ENCODE measurements at places on chromosomes 4 and X. TPM values are rescaled to one million over a fixed set of nuclear protein-coding genes. Genes with fewer than 3 reads are reported as not detected.
A peak's percentile ranks its signal among the peaks of the same experiment; 100 is the strongest.

ZNF157 gene
- 0.18 TPM for total RNA-seq

SMIM31 gene
- total RNA-seq = not detected

GAGE1 gene
- total RNA-seq = not detected

LRIT3 gene
- not detected for total RNA-seq

FREM3 gene
- not detected for total RNA-seq

SLC7A11 gene
- total RNA-seq = 0.59 TPM

EVC gene
- total RNA-seq = 54.1 TPM

ERCC6L gene
- total RNA-seq = 0.42 TPM

DNA sequence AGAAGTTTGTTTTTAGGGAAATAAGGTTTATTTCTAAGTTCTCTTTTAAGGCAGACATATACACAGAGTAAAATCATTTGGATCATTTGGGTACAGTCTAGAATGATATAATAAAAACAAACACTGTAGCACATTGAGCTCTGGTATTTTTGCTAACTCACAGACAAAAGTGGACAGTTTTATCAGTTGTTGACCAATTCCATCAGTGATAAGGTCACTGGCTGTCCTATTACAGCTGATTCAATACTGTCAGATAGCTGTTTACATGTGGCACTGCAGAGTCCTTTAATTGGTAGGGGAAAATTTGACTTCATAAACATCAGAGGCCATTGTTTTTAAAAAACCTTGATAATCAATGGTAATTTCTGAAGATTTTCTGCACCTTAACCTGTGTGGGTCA, 3.5 kb downstream of the IBSP start:
- DNase-seq = no peak

DNA sequence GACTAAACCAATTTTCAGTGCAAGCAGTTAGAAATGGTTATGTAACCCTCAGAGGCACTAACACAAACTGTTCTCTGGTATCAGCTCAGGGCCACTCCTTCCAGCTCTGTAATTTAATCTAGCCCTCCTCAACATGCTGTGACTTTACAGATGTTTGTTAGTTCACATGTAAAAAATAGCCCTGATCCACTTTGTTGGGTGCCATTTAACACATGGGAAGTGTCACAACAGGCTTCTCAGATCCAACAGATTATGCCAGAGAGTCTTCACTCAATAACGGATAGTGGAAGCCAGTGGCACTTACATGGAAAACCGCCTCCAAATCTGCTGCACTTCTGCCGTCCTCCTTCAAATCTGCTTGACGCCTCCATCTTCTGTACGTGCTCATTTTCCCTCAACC, 51.6 kb downstream of the ATP8A1 start:
- DNase-seq = no peak

GRCh38 chr4:136357556-136357955, 1174.7 kb downstream of the PCDH18 start:
- DNase-seq = no peak

DNA sequence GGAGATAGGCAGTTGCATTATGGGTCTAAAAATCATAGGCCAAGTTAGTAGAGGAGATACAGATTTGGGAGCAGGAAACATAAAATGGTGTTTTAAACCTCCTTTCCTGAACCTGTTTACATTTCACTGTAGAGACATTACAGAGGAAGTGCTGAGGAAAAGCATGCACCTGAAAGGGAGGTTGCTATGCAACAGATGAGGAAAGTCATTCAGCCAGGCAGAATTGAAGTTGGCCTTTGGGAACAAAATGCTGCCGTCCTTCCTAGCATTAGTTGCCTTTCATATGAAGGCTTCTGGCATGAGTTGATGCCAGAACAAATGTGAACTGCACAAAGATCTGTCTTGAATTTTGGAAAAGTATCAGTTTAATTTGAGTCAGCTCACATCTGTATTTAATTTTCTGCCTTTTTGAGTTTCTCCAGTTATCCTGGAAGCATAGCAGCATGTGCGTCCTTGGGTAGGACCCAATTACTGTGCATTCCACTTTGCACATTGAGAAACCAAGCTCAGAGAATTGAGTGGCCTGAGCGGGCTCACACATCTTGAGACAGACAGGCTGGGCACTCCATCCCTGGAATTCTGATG, 38.2 kb downstream of the MAGED1 start:
- DNase-seq = no peak

DNA sequence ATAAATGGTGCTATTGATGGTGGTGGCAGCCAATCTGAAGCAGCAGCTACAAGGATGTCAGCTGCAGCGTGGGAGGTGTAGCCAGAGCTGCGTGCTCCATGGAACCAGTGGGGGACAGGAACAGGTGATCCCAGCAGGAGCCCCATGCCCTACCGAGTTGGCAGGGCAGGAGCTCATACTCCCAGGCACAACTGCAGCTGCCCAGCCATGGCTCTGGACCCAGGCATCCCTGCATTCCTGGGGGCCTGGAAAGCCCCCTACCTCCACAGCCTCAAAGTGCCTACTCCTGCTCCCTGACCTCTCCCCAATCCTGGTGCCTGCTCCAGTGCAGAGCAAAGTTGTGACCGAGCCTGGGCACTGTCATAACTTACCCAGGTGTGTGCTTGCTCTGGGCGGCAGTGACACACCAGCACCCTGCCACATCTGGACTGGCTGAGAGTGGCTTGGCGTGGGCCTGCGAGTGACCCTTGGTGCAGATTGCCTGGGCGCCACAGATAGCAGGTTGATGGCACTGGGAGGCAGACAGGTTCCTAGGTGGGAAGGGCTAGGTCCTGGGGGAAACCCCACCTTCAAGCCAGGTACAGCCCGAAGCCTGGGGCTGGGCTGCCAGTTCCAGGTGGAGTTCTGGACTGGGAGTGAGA, 101.1 kb downstream of the DCAF12L2 start:
- DNase-seq = peak; percentile 44

- DNase-seq = no peak
Observed at GRCh38 chr4:122086338-122087065, 65.6 kb upstream of the BLTP1 start.

DNA sequence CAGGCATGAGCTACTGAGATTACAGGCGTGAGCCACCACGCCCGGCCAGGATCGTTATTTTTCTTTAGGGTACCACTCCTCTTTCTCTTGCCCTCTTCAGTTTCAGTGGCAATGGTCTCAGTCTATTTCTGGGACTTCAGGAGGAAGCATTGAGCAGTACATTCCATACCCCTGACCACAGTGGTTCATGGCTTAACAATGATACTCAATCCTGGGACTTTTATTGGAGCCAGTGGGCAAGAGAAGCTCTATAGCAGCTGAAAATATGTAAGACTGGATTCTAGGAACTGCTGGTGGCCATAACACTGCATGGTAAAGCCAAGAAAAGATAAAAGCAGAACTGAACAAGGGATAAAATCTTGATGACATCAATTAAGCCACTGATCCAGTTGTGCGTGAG, 5.8 kb upstream of the CCNA2 start:
- no peak for DNase-seq

DNA sequence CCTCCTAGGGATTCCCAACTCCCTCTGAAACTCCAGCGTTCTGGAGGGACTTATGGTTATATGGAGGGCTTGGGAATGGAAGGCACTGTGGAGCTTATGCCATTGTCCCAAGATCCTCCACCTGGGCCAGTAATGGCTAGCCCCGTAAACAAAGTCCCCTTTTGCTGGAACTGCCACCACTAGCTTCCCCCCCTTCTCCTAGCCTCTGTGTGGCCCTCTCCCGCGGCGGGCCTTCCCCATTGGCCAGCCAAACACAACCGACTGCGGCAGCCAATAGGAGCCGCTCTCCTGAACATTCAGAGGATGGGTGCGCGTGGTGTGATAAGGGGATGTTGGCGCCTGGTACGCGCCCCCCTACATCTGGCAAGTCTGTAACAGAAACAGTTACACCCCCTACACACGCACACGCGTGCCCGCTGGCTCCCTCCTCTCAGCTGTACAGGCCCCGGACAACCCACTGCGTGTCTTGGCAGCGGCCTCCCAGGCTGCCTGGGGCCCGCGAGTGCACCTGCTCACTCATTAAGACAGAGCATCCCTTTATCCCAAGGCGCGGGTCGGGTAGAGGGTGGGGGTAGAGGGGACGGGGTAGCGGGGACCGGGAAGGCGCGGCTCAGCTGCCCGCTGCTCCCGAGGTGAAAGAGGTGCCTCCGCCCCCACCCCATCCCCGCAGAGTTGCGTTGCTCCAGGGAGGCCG, 863 bp upstream of the RAB33A start:
- no peak for DNase-seq
